ENCODE measurements at places on chromosomes 7 and 10.

DNA sequence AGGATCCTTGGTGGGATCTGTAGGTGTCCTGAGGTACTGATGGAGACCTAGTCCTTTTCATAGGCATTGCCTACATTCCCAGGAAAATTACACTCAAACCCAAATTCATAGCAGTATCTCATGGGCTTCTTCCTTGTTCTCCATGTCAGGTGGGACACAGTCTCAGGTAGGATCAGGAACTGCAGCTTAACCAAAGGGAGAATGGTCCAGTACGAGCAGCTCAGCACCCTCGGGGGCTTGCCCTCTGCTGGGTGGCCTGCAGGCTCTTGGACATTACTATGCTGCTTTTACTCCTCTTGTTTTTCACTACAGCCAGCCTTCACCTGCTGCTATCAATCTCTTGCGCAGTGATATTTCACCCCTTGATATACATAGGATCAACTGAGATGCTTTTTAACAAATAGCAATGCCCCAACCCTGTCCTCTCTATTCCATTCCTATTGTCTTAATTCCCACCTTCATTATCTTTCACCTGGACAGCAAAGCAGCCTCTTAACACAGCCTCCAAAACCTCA is 28.6 kb downstream of the PLA2G12B start:
- DNase-seq, result no peak

DNA sequence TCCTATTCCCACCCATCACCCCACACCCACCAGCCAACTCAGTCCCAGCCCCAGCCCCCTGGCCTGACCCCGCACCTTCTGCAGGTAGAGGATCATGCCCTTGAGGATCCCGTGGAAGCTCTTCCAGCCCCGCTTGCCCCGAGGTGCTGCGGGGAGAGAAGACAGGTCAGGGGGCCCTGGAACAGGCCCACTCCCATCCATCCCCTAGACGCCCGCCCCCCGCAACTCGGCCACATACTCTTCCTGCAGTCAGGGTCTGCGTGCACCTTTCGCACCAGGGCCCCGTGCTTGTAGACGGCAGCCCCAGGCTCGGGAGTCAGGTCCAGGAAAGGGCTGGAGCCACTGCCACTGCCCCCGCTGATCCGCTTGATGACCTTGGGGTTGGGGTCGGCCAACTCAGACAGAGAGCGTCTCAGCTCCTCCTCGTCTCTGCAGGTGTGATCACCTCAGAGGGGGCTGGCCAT is 9.6 kb downstream of the NFKB2 start:
- no peak for DNase-seq

GRCh38 chr10:58943256-58943890 is 233.1 kb upstream of the PHYHIPL start:
- DNase-seq, result no peak

DNA sequence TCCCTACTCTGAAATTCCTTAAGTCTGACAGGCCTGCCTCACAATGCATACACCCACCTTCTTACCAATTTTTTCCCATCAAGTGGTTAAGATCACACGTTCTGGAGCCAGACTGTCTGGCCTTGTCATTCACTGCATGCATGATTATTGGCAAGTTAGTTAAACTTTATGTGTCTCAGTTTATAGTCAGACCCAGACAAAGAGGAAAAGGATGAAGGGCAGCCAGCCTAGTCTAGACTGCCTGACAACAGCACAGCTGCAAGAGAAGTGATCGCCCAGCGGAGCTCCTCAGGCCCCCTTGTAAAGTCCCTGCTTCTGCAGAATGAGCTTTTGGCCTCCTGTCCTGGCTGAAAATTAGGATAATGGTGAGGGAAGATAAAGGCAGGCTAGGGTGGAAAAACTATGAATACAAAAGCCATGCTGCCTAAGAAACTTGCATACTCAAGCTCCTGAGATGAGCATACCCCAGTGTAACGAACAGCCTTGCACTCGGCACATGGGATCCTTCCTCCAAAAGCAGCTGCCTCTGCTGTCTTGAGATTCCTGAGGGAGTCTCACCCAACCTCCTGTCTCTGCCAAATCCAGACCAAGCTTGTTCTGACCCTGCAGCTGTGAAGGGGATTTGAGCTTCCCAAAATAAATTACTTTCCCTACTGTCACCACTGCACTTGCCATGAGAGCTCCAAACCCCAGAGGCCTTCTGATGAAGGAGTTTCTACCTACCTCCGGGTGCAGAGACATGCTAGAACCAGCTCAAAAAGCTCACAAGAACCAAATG is 26.7 kb upstream of the MRLN start:
- no peak for DNase-seq

DNA sequence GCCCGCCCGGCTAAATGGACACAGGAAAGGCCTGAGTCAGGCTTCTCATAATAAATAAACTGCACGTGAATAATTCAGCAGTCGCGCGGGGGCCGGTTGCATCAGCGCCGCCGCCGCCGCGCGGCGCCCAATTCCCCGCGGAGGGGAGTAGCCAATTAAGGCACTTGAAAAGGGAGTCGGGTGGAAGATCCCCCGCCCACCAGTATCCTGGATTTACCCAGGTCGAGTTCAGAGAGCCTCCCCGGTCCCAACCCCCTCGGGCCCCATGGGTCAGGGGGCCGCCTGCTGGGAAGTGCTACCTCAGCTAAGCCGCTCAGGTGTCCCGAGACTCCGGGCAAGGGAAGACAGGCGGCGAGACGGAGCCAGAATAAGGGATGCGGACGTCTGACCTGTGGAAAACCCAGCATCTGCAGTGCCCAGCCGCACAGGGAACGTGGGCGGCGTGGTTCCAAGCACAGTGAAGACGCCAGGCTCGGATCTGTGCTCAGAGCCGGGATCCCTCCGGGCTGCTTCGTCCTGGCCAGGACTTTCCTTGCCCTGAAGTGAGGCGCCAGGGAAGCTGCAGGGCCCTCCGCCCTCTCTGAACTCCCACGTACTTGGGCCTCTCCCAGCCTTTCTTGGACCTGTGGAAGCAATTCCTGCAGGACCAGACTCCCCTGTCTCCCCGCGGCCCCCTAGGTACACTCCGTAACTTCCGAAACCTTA is 7.3 kb upstream of the LBX1 start:
- no peak for DNase-seq

- no peak for DNase-seq
Measured at GRCh38 chr10:123558651-123559050, 107.5 kb upstream of the GPR26 start.

GRCh38 chr10:93995598-93996271 is 2.0 kb downstream of the PLCE1 start:
- no peak for DNase-seq

DNA sequence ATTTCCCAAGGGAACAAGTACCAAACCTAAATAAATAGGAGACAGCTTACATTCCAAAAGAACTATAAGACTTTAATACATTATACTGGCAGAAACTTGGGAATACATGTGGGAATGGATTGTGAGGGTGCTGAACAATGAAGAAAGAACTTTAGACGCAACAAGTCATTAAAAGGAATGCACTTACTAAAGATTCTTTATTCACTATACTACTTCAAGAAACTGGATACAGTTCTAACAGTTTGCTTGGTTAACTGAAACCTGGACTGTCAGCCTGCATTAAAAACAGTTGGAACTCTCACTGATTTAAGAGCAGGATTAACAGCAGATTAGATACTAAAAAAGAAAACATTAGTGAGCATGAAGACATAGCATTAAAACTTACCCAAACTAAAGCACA is 12.0 kb downstream of the CACUL1 start:
- no peak for DNase-seq

DNA sequence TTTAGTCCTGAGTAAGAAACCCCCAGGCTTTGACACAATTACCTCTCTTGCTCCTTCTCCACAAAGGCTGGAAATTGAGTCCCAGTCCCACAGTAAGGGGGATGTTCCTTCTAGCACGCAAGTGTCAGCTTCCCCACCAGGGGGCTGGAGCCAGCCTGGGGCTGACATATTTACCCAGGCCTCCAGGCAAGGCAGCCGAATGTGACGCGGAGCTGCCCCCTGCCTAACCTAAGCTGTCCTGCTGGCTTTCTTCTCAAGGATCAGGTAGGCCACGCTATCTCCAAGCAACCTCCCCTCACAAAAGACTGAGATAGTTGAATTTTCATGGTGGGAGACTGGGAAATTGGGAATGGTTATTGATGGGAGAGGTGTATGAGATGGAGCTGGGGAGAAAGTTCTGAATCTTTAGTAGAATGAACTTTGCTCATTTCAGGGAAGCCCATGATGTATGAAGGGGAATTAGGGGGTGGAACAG is 19.2 kb upstream of the BMPER start:
- DNase-seq, result no peak

DNA sequence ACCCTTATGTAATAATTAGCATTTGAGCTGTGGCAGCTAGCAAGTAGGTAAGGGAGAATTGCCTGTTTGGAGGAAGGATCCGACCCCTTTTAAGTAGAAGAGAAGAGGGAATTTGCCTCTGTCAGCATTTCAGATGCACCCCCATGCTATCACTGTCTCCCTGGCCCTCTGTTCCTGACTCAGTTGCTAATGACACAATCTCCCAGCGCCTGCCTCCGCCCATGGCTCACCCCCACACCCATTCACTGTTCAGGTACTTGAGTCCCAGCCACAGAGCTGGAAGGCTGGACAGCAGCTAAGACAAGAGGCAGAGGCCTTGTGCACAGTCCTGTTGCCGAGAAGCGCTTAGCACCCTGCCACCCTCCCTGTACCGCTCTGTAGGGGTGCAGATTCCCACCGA is 512.3 kb upstream of the GALNT17 start:
- no peak for DNase-seq

DNA sequence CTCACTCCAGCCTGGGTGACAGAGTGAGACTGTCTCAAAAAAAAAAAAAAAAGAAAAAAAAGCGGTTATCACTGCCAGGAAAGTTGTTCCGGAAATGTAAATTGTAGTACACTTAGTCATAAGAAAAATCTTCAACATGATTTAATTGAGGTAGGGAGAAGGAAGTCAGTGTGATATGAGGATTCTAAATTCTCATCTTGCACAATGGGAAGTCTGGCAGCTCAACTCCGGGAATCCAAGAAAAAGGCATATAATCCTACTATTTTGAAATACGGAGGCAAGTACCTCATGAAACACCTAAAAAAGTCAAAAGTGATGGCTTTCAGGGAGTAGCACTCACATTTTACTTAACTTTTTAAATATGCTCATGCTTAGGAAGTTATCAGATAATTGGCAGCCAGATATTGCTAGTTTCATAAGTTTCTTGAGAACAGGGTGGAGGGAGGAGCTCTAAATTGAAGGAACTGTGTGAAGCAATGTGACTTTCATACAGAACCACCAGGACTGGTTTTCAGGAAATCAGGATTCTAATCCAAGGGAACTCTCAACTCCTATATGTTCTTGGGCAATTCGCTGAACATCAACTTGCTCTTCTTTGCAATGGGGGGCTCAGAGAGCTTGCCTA is 2.7 kb upstream of the C7orf25 start:
- no peak for DNase-seq

DNA sequence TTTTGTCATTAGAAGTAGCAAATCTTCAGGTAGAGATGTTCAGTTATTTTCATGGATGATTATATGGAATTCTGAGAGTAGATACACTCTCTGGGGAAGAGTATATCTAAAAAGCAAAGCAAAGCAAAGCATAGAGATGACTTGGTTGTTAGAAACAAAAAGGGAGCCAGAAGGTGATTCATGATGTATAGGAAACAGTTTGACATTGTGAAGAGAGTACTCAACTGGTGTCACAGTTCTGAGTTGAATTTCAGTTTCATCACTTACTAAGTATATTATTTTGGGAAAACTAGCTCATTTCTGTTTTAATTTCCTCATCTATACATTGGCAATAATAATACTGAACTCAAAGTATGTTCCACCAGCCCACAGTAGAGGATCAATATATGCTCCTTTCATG is 86.8 kb downstream of the SEMA3C start:
- DNase-seq, result no peak

- DNase-seq, result no peak
Measured at GRCh38 chr10:90746829-90747228, 111.0 kb downstream of the HTR7 start.

DNA sequence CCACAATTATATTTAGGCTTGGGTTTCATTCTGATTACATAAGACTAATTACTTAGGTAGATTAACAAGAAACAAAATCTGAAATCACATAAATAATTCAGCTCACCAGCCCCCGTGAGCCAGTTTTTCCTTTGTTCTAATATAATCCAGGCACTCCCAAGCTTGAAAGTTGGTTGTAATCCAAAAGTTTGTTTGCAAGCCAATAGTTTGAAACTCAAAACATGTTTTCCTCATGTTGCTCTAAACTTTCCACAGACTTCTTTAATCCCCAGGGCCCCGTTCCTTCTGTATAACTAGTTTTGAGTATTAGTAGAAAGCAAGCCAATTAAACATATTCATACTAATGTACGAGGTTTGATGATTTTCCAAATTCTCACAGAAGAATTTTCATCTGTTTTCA is 56.1 kb downstream of the SP8 start:
- DNase-seq, result no peak

GRCh38 chr10:44306147-44306710 is 78.7 kb downstream of the CXCL12 start:
- DNase-seq, result no peak

- DNase-seq, result no peak
Measured at GRCh38 chr7:92598310-92598981, 8.3 kb upstream of the FAM133B start.

DNA sequence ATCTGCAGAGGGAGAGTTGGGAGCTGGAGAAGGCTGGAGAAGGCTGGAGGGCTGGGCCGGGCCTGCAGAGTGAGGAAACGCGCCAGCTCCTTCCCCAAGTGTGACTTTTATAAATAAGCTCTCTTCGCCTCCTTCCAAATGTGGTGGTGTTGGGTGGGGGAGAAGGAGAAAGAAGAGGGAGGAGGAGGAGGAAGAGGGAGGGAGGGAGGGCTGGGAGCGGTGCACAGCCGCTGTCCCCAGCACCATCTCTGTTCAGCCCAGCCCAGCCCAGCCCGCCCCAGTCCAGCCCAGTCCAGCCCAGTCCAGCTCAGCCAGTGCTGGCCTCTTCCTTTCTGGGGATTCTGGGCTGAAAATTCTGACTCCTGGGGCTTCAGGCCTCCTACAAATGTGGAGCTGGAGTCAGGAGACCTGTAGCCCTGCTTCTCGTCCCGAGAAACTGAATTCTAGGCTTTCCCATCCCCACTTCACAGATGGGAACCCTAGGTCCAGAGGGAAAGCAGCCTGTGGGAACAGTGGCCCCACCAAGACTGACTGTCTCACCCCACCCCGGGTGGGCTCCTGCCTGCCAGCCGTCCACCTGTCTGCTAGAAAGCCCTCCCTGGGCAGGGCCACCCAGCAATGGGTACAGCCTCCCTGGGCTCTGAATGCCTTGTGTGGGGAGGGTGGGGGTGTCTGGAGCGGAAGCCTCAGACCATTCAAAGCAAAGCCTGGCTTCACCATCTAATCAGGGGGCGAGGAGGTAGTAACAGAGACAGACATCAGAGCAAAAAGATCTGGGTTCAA is 2.3 kb downstream of the STX1A start:
- DNase-seq, result no peak

- DNase-seq, result no peak
Measured at GRCh38 chr7:103714376-103714927, 268.4 kb upstream of the SLC26A5 start.

All from stimulated activated CD4-positive, alpha-beta T cell treated with anti-CD3 and anti-CD28 coated beads, TNF-alpha, amount 100 ng/mL, for 1 hour (primary cell).